ENCODE measurements at places on chromosomes 7 and 10.

DNA sequence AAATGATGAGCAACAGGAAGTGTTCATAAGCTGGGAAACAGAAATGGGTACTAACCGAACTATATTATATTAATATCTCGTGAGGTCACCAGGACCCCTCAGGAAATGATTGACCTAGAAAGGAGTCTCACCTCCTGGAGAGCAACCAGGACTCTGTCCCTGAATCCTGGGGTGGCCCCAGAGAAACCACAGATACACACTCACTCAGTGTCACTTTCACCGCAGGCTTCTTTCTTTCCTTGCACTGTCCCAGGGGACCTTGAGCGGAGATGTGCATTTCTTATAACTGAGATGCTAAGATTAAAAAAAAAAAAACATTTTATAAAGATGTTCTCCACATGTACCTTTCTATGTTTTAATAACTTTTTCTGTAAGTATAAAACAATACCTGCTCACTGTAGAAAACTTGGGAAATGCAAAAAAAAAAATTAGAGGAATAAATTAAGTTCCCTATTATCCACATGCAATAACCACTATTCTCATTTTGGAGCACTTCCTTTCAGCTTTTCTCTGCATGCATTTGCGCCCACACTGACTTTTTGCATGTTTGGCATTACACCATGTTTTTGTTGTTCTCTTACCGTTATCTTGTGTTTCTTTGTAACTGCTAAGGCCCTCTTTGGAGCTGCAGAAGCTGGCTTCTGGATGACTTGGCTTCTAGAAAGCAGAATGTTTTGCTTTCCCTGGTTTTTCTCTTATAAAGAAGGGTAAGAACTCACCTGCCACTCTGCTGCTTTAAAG lies 15.0 kb downstream of the NOD1 start:
- no peak for DNase-seq

DNA sequence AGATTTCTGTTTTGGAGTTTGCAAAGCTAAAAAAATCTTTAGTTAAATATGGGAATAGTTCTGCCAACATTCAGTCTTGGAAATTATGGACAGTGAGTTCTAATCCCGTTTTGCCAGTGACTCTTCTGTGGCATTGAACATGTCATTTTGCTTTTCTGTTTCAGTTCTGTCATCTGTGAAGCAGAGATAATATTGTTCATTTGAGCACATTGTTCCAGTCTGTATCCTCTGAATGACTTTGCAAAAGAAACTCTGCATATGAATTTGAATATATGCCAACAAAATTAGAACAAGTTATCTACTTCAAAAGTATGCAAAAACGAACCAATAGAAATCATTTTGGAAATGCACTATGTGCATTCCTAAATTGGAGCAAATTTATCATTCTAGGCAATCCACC lies 746.0 kb upstream of the POT1 start:
- no peak for DNase-seq

DNA sequence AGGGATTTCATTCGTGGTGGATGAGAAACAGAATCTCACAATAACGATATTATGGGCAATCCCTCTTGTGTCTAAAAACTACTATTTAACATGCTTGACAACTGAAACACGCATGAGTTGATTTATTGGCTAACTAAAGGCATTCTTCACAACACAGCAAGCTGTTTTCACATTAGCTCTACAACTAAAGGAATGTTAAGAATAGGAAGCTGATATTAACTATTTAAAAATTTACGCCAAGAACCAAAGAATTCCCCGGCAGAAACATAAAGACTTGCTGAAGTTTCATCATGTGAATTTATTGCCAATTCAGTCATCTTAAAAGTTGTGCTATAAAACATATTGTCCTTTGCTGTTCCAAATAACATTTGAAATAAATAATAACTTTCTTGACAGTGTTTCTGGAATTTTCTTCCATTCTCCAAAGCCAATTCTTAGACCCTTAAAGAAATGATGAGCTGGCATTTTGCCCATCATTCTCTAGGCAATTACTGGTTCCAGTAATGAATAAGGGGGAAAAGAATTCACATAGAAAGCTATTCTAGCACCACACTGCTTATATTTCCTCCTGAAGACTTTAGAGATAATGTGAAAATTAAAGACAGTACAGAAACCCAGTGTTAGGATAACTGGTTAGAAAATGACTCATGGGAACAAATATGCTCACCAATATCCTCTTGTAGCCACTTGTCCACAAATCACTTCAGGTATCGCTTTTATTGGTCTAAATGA lies 233.1 kb downstream of the PARD3 start:
- DNase-seq = no peak

GRCh38 chr7:49091519-49091918 lies 167.2 kb downstream of the CDC14C start:
- DNase-seq = no peak

GRCh38 chr10:69449841-69450240 lies 1.4 kb upstream of the TSPAN15 start:
- no peak for DNase-seq

GRCh38 chr7:155724327-155725005 lies 80.0 kb downstream of the RBM33 start:
- DNase-seq = no peak

GRCh38 chr10:8487346-8487745 lies 432.9 kb downstream of the GATA3 start:
- no peak for DNase-seq

DNA sequence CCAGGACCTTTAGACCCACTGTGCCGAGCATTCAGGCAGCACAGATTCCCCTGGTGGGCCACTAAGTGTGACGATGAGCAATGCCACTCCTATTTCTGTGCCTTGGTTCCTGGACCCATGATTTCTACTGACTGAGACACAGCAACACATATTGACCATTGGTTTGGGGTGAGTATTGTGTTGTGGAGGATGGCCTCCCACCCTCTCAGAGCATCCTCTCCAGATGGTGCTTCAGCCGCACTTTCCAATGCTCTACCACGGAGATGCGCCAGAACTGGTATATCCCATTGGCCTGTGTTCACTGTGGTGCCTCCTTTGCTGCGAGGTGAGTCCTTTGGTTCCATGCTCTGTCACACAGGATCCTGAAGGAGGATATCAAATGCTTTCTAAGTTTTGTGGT lies 10.1 kb upstream of the GDF10 start:
- no peak for DNase-seq

- no peak for DNase-seq
Measured at GRCh38 chr7:129118182-129118581, 26.3 kb upstream of the TSPAN33 start.

DNA sequence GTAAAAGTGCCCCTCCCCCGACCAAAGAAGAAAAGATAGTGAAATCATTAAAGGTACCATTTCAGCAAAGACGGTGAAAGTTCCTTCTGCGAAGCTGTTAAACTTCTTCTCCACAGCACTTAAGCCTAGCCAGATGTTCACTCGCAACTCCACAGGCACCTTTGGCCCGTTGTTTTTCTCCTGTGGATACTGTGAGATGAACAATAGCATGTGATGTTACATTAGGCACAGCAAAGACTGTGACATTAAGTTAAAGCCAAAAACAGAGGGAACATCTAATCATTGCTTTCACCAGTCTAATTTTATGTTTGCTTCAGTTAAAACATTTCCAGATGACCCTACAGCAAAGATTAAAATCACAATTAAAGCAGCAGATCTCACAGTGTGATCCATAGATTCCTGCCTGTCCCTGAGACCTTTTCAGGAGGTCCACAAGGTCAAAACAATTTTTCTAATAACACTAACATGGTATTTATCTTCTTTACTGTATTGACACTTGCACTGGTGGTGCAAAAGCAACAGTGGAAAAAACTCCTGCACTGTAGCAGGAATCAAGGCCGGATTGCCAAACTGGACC lies 112.5 kb downstream of the MYOF start:
- DNase-seq = no peak

DNA sequence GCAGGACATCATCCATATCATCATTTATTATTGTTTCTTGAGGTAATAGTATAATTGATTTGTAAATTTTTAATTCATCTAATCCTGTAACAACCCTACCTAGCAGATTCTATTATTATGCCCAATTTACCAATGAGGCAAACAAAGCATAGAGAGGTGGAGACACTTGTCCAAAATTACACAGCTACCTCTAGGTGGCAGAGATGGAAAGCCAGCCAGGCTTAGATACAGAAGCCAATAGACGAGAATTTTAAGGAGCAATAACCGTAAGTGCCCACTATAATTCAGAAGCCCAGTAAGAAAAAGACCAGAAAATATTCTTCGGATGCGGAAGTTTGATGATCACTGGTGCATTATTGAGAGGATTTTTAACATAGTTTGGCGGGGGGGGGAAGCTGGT lies 54.0 kb downstream of the ANK3 start:
- no peak for DNase-seq

GRCh38 chr7:106031300-106032035 lies 68.4 kb downstream of the CDHR3 start:
- no peak for DNase-seq

DNA sequence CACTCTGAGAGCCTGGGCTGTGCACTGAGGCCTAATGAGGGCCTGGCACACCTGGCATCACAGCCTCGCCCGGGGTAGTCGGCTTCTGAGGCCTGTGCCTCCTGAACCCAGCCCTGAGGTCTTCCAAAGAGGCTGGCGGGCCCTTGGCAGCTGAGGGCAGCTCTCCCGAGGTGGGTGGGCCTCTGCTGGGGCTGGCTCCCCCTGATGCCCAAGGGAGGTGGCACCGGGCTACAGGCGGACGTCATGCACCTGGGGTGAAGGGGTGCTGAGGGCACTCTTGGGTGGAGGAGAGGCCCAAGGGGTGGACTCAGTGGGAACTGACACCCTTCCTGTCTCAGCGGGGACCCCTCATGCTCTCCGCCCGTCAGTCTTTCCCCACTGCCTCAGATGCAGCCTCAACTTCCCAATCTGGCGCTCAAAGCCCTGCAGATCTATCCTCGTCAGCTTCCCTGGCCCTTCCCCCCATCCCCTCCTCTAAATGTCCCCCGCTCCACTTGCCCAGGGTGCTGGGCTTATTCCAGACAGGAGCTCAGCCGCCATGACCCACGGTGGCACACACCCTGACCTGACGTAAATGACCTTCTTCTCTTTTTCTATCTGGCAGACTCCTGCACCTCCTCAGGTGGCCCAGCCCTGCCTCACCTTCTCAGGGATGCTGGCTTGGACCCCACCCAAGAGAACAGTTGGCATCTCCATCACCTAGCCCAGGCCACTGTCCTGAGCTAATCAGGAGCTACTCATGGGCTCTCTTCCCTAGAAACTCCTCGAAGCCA lies 38.2 kb downstream of the MYL10 start:
- DNase-seq = no peak

GRCh38 chr10:13272164-13272571 lies 27.7 kb downstream of the PHYH start:
- DNase-seq = no peak
